H9 (cell line): ENCODE measurements at places on chromosomes 3 and 15. TPM values are rescaled to one million over a fixed set of nuclear protein-coding genes. Genes with fewer than 3 reads are reported as not detected.

DNA sequence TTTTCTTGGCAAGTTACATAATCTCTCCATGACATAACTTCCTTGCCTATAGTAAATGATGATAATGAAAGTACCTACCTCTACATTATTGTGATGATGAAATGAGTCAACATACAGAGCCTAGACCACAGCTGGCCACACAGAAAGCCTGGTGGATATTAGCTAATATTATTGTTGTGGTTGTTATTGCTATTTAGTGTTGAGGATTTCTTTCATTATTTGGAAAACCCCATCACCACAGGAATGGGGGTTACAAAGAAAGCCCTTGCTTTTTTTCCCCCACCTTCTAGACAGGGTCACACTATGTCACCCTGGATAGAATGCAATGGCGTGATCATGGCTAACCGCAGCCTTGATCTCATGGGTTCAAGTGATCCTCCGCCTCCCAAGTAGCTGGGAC is 125.0 kb downstream of the PDZRN3 start:
- H3K4me1 ChIP-seq = no peaks in the 10 kb centered on the region; the same call in none of the 2 replicates
- H3K36me3 ChIP-seq = no peaks in the 10 kb centered on the region
- H3K27ac ChIP-seq = no peak overlapping the region
- DNase-seq = no peak
- H3K27me3 ChIP-seq = no peaks in the 10 kb centered on the region
- no peak overlapping the region for H3K4me3 ChIP-seq

GRCh38 chr15:66502491-66502890 is 2.2 kb downstream of the RPL4 start:
- H3K27ac ChIP-seq = no peak overlapping the region
- no peak for DNase-seq
- no peaks in the 10 kb centered on the region for H3K4me1 ChIP-seq
- no peaks in the 10 kb centered on the region for H3K27me3 ChIP-seq
- H3K4me3 ChIP-seq = peak overlapping the region; percentile 98

GRCh38 chr15:72464251-72464650 is 9.9 kb upstream of the ARIH1 start:
- DNase-seq = no peak
- no peak overlapping the region for H3K4me3 ChIP-seq
- H3K36me3 ChIP-seq = no peaks in the 10 kb centered on the region
- no peaks in the 10 kb centered on the region for H3K27me3 ChIP-seq

SPINT1 gene
- total RNA-seq = 129 and 130 TPM in 2 replicates

C3orf20 gene
- total RNA-seq = not detected in 2 replicates
